ENCODE measurements at places on chromosomes 6 and 20.

- DNase-seq: no peak
These were observed 150.3 kb downstream of the CDK19 start for GRCh38 chr6:110664933-110665332.

GRCh38 chr6:149847939-149848267 is 16.3 kb downstream of the LRP11 start:
- DNase-seq: no peak

DNA sequence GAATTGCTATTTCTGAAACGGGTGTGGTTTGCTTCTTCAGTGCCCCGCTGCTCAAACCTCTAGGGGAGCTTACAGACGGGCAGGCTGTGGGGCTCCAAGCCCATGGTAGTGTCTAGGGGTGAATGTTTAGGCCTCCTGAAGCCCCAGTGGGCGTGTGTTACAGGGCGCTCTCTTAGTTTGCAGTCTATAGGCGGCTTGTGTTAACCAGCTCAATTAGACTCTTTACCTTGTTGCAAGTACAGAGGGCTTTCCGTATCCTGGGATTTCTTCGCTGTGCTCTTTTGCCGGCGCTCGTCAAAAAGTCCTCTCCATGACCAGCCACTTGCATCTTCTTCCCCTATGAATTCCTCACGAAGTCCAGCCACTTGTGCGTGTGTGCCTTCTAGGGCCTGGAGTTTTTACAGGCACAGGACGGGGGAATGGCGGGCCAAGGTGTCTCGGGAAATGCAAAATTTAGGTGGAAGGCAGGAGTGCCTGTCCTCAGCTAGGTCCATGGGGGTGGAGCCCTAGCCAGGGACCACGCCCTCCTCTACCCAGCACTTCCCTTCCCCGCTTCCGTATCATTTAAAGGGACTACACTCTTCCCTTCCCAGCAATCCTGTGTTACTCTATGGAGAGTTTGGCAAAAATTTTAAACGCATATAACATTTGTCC is 94.5 kb downstream of the HTR1B start:
- no peak for DNase-seq

GRCh38 chr20:20411836-20412235 is 43.9 kb downstream of the INSM1 start:
- no peak for DNase-seq

GRCh38 chr20:10637563-10637962 is 36.2 kb downstream of the JAG1 start:
- DNase-seq: no peak

DNA sequence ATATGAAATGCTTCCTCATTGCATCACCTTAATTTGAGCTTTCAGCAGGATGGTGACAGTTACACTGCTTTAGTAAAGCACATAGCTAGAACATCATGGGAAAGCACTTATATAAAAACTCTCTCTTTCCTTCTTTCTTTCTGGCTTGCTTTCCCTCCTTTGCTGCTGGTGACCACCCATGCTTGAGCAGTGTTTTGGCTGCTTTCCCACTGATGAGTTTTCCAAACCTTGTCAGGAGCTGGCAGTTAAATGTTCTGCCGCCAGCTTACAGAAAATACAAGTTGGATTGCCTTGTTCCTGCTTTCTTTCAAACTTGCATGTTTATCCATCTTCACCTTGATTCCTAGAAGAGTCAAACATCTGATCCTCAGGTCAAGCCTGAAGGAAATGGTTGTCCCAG is 323.9 kb downstream of the FOXA2 start:
- no peak for DNase-seq

DNA sequence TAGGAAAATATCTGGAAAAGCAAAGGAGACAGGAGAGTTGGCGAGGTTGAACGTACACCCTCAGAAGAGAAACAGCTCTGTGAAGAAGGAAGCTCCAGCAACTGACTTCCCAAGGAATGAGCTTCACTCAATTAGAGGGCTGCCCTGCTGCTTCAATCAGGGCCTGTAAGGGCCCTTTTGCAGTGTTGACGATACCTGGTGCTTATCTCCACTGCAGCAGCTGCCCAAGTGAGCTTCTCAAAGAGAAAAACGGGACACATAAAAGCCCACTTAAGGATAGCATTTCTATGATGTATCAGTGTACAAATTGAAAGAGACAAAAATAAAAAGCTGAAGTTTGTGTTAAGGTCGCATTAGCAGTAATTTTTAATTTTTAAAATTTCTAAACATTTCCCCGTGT is 16.4 kb downstream of the SEC63 start:
- no peak for DNase-seq

- DNase-seq: no peak
These were observed 24.8 kb downstream of the NTSR1 start for GRCh38 chr20:62733526-62733842.

- DNase-seq: no peak
These were observed 93.1 kb downstream of the HACE1 start for GRCh38 chr6:104766595-104766994.

DNA sequence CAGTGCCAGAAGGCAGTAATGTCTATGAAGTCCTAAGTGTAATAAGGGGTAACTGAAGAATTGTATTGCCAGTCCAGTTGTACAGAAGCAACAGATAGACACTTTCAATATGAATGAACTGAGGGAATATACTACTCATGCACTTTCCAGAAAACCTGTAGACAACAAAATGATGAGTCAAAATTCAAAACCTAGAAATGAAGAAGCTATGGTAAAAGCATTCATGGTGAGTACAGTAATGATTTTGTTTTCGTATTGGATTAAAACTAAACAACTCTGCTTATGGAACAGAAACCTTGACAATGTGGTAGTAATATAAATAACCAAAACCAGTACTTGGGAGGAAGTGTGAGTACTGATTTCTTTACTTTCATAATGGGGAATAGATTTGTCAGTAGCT is 35.0 kb downstream of the ARMC2 start:
- no peak for DNase-seq

DNA sequence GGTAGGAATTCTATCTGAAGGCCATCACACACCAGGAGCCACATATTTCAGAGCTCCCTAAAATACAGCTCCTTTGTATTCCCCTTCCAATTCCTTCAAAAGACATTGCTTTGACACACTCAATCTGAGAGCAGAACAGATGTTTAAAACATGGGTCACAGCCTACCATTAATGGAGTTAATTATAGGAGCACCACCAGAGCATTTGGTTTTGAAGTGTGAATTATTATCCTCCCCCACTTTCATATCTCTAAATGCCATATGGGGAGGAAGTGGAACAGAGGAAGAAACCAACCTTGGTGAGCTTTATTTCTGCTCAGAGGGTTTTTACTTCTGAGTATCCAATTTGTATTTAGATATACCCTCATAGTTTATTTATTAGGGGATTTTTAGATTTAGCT is 50.7 kb upstream of the TNFRSF21 start:
- no peak for DNase-seq

GRCh38 chr6:170210026-170210390 is 80.9 kb downstream of the DLL1 start:
- no peak for DNase-seq

DNA sequence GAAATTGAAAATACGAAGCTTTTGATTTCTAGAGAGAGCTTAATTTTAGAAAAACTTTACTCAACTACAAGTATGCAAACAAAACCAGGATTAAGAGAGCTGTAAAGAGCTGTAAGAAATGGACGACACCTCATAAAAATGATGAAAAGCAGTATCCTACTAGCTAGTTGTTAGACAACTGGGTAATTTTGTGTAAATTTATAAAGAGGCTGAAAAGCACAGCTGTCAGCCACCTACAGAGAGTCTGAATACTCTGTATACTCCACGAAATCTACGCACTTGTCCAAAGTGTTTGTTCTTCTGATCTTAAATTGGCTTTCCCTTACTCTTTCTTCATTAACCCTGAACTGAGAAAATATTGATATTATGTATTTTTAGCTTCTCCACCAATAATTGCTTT is 808.4 kb upstream of the EPHA7 start:
- no peak for DNase-seq

- DNase-seq: no peak
These were observed 157.2 kb downstream of the SOD2 start for GRCh38 chr6:159535656-159536350.

GRCh38 chr6:1607516-1608221 is 2.0 kb upstream of the FOXC1 start:
- no peak for DNase-seq

GRCh38 chr6:124463271-124463670 is 499.0 kb upstream of the RNF217 start:
- no peak for DNase-seq

- no peak for DNase-seq
These were observed 74.4 kb upstream of the KCNK16 start for GRCh38 chr6:39396854-39397253.
